ENCODE measurements at places on chromosomes 12 and 14.

DNA sequence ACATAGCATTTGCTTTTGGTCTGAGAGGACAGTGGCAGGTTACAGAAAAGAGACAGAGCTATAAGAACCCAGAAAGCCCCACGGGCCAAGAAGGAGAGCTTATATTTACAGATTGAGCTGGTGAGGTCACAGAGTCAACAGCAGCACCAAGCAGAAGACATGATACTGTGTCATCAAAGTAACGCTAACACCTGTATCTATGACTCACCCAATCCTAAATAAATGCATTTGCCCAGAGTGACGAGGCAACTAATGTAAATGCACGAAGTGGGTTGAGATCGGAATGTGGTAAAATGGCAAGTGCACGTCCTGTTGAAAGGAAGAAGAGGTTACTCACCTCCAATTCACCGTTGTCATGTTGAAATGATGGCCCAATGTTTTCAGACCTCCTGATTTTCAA, 6.7 kb upstream of the CD163L1 start:
- no peak for DNase-seq

- no peak for DNase-seq
These were observed 3.4 kb downstream of the GPX2 start for GRCh38 chr14:64938972-64939816.

DNA sequence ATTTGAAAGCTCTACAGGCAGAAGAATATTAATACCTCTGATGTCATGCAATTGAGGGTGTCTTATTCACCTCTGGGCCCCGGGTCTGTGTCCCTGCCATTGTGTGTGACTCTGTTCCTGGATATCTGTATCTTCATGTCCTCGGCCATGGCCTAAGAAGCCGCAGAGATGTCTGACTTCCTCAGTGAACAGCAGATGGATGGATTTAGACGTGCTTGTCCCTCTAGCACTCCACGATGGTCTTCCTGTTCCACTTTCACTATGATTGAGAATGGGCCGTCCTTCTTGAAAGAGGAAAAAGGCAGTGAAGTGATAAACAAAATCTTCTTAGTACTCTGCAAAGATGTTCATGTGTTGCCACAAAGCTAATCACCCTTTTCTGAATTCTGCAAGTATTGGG, 217.4 kb downstream of the SLC41A2 start:
- no peak for DNase-seq

GRCh38 chr14:39229601-39230110, 4.1 kb upstream of the MIA2 start:
- no peak for DNase-seq

GRCh38 chr14:94771906-94772490, 2.1 kb upstream of the GSC start:
- DNase-seq = no peak

DNA sequence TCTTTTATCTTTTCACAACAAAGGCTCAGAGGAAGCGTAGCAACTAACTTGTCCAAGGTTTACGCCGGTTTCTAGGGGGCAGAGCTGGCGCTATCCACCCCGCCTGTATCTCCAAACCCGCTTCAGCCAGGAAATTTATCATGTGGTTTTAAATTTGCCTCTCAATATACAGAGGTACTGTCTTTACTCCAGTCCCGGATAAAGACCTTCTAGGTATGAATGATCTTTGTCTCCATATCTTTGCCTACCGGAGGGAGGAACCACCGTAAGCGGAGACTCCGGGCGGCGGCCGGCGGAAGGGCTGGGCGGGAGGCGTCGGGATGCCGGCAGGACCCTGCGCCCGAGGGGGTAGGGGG, 693 bp upstream of the RIMKLB start:
- no peak for DNase-seq

GRCh38 chr12:6667559-6668210, 4.8 kb upstream of the ING4 start:
- DNase-seq = no peak
